Suprapubic skin (tissue), 4 donors: ENCODE measurements at places on chromosomes 7 and 10. TPM values are rescaled to one million over a fixed set of nuclear protein-coding genes. Genes with fewer than 3 reads are reported as not detected.
A peak's percentile ranks its signal among the peaks of the same experiment; 100 is the strongest.

- H3K27ac ChIP-seq, result peak overlapping the region; percentile 87
- H3K36me3 ChIP-seq, result peaks cover 38% of the 10 kb centered on the region
- no peak for DNase-seq
- H3K4me1 ChIP-seq, result peaks cover 62% of the 10 kb centered on the region
Measured at GRCh38 chr10:75226656-75227055, 9.1 kb downstream of the COMTD1 start.

DNA sequence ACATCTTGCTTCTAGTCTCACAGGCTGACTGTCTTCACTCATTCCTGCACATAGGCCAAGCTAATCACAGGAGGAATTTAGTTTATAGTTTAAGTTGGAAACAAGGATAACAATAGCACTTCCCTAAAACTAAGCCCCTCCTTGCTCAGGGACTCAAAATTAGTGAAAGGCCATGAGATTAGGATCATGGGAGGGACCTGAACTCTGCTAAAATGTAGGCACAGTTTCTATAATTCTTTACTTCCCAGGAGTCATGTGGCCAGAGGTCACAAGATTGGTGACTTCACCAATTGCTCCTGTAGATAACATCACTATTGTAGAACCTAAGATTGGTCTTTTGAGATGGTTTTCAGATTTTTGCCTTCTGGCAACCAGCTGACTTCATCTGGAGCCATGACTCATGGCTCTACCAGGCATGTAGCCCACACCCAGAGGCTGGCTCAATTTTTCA lies 14.8 kb upstream of the UPP1 start:
- DNase-seq, result no peak
- no peak overlapping the region for H3K4me3 ChIP-seq
- no peak overlapping the region for H3K27ac ChIP-seq
- peaks cover 2% of the 10 kb centered on the region for H3K4me1 ChIP-seq
- no peaks in the 10 kb centered on the region for H3K36me3 ChIP-seq

DNA sequence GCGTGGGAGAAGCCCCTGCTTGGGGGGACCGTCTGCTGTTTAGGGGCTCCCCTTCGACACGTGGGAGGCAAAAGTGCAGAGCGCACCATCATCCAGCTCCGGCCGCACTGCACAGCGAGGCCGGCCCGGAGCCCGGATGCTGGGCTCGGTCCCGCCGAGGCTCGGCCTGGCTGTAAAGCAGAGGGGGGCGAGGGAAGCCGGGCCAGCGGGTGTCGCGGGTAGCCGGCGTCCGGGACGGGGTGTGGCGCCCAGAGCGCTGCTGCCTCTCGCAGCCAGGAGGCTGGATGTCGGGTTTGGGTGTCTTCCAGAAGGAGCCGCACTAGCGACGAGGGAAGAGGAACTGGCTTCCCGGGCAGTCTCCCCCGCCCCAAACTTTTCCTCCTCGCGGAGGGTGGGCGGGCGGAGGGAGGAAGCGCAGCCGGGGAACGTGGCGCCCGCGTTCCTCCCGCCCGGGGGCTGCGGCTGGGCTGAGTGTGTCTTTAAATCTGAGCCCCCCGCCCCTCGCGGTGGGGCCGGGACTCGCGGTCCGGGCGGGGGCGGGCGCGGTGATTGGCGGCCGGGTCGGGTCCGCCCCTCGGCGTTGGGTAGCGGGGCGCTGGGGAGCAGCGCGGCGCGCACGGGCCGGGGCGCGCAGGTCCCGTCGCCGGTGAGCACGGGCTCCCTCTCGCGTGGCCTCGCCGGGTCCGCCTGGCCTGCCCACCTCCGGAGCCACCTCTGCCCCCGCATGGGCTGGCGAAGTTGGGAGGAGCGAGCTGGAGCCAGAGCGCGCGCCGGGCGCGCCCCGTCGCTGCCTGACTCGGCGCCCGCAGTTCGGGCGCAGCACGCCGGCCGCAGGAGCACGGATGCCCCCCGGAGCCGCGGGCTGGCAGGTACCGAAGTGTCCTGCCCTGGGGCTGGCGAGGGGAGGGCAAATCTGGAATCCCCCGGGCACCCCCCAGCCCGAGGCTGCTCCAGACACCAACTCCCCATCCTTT lies at the start of gene PALD1:
TSS of gene PALD1 (plus strand) at position 577 of the 974 bp plus-strand sequence. CDS start 47,185 bp downstream, outside the sequence.
- peaks cover 53% of the 10 kb centered on the region for H3K4me1 ChIP-seq
- H3K27me3 ChIP-seq, result no peaks in the 10 kb centered on the region
- H3K27ac ChIP-seq, result peak within 1 kb of the TSS; percentile 70
- no peaks in the 10 kb centered on the region for H3K36me3 ChIP-seq
- peak within 1 kb of the TSS; percentile 73 for H3K4me3 ChIP-seq

DNA sequence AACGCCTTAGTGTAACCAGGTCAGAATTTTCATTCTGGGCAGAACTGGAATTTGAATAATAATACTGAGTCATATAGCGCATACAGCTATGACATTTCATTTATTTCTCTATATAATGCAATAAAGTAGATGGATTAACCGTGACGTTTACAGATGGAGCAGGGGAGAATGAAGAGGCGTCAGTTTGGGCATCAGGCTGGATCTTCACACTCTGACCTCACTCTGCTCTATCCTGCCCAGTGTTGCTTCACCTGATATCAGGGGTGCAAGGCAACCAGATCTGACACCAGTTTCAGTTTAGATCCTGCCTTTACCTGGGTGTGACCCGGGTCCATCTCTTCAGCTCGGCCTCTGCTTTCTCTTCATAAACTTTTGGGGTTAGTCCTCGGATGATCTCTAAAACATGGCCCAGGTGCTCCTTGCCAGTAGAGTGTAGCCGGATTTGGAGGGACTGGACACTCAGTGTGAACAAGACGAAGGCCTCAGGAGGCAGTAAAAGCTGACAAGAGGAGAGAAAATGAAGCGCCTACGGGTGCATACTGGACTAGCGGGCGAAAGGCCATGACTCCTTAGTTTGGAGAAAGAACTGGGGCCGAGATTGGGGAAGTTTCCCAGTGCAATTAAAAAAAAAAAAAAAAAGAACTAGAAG lies 1.4 kb upstream of the ZYX start:
- peak overlapping the region; percentile 95 for H3K27ac ChIP-seq
- H3K4me1 ChIP-seq, result peaks cover 49% of the 10 kb centered on the region
- H3K36me3 ChIP-seq, result no peaks in the 10 kb centered on the region
- no peak for DNase-seq

DNA sequence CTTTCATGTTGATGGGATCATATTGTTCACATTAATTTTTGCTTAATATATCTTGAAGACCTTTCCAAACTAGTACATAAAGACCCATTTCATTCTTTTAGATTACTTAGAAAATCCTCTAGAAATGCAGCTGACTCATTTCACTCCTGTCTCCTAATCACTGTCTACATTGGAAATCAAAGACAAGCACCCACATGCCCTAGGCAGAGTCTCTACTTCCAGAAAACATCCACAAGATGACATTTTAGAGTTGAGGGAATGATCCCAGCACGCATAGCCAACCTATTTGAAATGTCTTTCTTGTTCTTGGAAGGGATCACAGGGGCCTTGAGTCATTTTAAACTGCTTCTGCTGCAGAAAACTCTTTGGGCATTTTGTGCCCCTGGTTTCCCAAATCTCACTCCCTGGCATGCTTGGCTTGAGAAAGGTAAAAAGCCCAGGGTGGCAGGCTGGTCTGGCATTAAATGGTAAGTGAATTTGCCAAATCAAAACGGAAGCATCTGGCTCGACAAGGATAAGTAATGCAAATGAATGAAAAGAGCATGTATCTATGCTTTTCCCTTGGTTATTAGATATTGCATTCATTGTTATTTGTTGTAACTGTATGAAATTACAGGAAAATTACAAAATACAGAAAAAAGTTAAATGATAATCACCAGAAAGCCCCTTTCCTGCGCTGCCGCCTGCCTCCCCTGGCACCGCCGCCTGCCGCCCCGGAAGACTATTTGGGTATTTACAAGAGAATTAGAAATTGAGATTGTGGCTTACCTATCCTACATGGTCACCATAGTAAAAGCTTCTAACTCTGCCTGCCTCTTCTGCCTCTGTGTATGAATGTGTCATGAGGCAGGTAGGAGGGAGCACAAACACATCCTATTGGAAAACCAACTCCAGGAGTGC lies 225.3 kb downstream of the PTEN start:
- H3K36me3 ChIP-seq, result no peaks in the 10 kb centered on the region
- H3K27me3 ChIP-seq, result no peaks in the 10 kb centered on the region
- no peak overlapping the region for H3K27ac ChIP-seq
- no peak overlapping the region for H3K4me3 ChIP-seq

CCAR1 gene
- total RNA-seq, result 43.5 TPM

NXPH1 gene
- not detected for total RNA-seq

DNA sequence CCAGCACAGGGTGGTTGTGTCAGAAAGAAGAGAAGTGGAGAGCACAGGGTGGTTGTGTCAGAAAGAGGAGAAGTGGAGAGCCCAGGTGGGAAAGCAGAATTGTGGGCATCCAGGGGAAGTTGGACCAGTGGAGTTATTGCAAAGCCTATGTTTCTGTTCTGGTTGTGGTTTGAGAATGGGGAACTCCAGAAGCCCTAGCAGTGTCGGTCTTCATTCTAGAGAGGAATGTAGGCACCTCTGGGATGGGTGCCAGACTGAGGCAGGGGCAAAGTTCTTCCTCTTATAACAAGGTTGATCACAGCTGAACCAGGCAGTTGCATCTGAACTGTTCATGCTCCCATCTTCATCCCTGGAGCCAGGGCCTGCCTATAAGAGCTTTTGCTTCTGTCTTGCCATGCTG lies 954 bp downstream of the FSCN3 start:
- DNase-seq, result no peak
- peaks cover 5% of the 10 kb centered on the region for H3K4me1 ChIP-seq
- peaks cover 26% of the 10 kb centered on the region for H3K36me3 ChIP-seq
- no peak overlapping the region for H3K4me3 ChIP-seq
- no peak overlapping the region for H3K27ac ChIP-seq

ZNF804B gene
- not detected for total RNA-seq

SAMD9L gene
- total RNA-seq, result 6.7 TPM

DNA sequence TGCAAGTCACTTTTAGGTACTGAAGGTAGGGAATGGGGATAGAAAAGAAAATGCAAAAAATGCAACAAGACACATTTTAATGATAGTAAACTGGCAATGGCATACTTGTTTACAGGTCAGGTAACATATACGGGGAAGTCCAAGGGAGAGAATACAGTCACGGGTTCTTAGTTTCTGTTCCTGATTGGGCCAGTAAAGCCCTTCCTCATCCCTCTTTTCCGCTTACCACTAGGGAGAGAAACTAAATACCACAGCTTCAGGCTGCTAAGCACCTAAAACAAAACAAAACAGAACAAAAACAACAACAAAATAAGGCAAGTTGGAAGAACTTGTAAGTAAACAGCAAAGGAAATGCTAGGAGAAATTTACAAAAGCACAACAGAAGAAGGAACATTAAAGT lies 65.2 kb upstream of the OGDHL start:
- H3K36me3 ChIP-seq, result peaks cover 48% of the 10 kb centered on the region
- no peak overlapping the region for H3K27ac ChIP-seq
- peaks cover 3% of the 10 kb centered on the region for H3K4me1 ChIP-seq
- H3K27me3 ChIP-seq, result no peaks in the 10 kb centered on the region

DNA sequence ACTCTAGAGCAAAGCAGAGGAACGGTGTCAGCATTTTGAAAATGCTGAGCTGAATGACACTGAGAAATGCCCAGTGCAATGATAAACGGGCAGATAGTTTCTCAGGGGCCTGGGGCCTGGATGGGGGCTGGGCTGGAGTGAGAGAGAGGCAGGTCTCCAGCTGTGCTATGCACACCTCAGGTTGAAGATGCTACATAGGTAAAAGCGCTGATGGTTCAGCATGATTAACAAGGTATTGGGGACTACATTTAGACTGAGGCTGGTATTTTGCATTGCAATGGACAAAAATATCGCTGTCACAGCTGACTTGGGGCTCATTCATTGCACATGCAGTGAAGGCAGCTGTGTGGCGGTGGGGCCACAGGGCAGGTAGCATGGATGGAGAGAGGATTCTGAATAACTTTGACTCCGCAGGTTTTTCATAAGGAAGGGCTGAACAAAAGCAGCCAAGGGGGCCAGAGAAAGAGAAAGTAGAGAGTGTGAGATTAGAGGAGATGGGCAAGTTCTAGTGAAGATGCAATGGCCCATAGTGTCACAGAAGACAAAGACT lies 290.8 kb upstream of the ZNF32 start:
- no peak overlapping the region for H3K4me3 ChIP-seq
- no peak for DNase-seq
- no peak overlapping the region for H3K27ac ChIP-seq
- H3K4me1 ChIP-seq, result peaks cover 24% of the 10 kb centered on the region
- H3K36me3 ChIP-seq, result no peaks in the 10 kb centered on the region

LRMDA gene
- not detected for total RNA-seq

GRCh38 chr10:114962441-114962840 lies 24.4 kb downstream of the TRUB1 start:
- no peaks in the 10 kb centered on the region for H3K4me1 ChIP-seq
- DNase-seq, result no peak
- no peak overlapping the region for H3K27ac ChIP-seq
- peaks cover 29% of the 10 kb centered on the region for H3K36me3 ChIP-seq
- no peaks in the 10 kb centered on the region for H3K27me3 ChIP-seq

HMX2 gene
- total RNA-seq, result not detected

- DNase-seq, result peak; percentile 78
- peaks cover 2% of the 10 kb centered on the region for H3K36me3 ChIP-seq
- peaks cover 13% of the 10 kb centered on the region for H3K4me1 ChIP-seq
- no peak overlapping the region for H3K4me3 ChIP-seq
- no peaks in the 10 kb centered on the region for H3K27me3 ChIP-seq
Measured at GRCh38 chr10:77970869-77971803, 44.6 kb upstream of the DLG5 start.

- no peaks in the 10 kb centered on the region for H3K36me3 ChIP-seq
- H3K27me3 ChIP-seq, result no peaks in the 10 kb centered on the region
- no peak overlapping the region for H3K27ac ChIP-seq
- no peak for DNase-seq
Measured at GRCh38 chr7:115980159-115980558, 50.4 kb downstream of the TFEC start.

- no peak overlapping the region for H3K4me3 ChIP-seq
- peaks cover 17% of the 10 kb centered on the region for H3K36me3 ChIP-seq
- no peaks in the 10 kb centered on the region for H3K27me3 ChIP-seq
Measured at GRCh38 chr7:5689118-5689517, 92.3 kb downstream of the RNF216 start.

WASHC2C gene
- 32.4 TPM for total RNA-seq

DNA sequence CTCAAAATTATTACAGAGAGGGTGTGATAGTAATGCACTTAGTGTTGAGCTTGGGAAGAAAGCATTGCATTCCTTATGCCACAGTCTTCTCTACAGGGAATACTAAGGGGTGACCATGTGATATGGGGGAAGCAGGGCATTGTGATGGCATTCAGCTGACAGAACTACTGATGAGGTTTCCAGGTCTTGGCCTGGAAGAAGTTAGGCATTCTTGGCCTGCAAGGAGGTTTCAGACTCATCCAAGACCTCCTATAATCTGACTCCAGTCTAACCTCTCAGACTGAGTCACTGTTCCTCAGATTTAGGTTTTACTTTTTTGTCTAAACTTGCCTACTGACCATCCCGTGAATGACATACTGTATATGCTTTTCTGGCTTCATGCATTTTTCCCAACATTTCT lies 7.9 kb downstream of the STMP1 start:
- DNase-seq, result no peak
- H3K4me1 ChIP-seq, result peaks cover 19% of the 10 kb centered on the region
- H3K27ac ChIP-seq, result no peak overlapping the region
- H3K27me3 ChIP-seq, result no peaks in the 10 kb centered on the region
- H3K4me3 ChIP-seq, result no peak overlapping the region

RAPGEF5 gene
- total RNA-seq, result 22.6 TPM

ASAH2 gene
- 4.8 TPM for total RNA-seq

- H3K4me1 ChIP-seq, result peaks cover 51% of the 10 kb centered on the region
- no peak for DNase-seq
- H3K36me3 ChIP-seq, result no peaks in the 10 kb centered on the region
Measured at GRCh38 chr7:17369691-17370426, 71.4 kb downstream of the AHR start.

RBP3 gene
- not detected for total RNA-seq

- H3K4me1 ChIP-seq, result peaks cover 100% of the 10 kb centered on the region
- DNase-seq, result no peak
- peak overlapping the region; percentile 5 for H3K4me3 ChIP-seq
Measured at GRCh38 chr10:79079490-79080355, 11.0 kb downstream of the ZMIZ1 start.
